Right atrium auricular region (tissue), 2 donors: ENCODE measurements at places on chromosomes 6 and 20. TPM values are rescaled to one million over a fixed set of nuclear protein-coding genes. Genes with fewer than 3 reads are reported as not detected.

DNA sequence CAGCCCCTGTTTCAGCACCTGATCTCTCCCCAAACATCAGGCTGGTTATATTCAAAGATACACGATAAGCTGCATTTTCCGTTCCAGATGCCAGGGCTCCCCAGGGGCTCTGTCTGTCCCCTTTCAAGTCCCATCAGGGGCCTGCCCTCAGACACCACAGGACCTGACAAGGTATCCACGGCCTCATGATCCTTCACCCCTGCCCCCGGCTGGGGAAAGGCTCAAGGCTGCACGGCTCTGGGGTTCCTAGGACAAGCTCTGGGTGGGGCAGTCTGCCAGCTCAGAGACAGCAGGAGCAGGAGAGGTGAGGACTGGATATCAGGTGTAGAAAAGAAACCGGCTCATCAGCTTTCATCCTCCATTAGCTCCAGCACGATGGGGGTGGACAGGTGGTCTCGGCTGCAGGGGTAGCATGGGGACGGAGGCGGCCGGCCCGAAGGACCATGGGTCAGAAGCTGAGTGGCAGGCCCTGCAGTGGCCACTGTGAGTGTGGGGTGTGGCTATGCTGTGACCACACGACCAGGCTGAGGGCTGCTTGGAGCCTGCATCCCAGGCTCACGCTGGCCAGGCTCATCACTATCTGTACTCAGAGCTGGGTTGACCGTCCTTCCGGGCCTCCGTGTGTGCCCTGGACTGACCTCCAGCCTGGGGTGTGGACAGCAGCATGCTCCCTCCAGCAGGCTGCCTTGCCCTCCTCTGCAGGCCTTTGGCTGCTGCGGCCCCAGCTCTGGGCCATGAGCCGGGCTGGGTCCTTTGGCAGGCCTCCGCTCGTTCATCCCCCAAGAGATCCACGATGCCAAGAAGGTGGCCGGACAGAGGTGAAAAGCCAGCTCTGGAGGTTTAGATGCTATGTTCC lies 386.2 kb downstream of the THBS2 start:
- no peak for DNase-seq

DNA sequence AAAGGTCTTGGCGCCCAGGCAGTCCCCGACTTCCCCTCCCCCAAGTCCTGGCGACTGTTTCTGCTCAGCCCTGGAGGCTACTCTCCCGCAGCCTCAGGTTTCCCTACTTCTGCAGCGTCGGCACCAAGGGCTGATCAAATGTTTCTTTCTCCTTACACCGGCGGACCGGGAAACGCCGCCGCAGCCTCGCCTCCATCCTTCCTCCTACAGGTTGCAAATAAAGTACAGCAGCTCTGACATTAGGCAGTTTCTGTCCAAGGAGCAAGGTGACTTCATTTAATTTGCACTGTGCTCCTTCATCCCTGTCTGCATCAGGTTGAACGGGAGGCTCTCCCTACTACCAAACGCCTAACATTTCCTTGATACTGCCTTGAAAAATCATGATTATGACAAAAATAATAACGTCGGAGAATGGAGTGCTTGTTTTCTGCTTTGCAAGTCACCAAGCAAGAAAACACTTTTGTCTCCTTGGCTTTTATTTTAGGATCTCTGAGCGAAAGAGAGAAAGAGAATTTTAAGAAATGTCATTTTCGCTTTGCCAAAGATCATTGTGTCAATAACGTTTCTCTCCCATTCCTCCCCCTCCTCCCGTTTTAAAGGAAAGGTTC lies 1.0 kb downstream of the CLIC5 start:
- no peak for DNase-seq

The RAB32 gene
- 18.6 TPM for total RNA-seq

The CTNNBL1 gene
- total RNA-seq, result 29.9 TPM

The TTBK1 gene
- 0.12 TPM for total RNA-seq
